ENCODE measurements at places on chromosomes 2 and 18.

DNA sequence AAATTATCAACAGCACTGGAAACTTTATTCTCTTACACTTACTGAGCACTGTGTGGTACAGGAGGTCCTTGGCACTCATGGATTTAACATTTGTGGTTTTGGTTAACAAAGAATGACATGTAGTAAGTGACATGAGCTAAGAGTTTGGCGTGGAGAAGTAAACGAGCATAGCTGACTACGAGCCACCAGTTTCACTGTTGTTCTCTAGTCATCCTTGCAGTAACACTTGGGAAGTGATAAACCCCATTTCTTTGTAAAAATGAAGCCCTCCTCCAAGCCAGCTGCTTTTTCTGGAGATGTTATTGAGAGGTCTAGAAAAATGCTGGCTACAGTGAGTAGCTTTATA, 32.7 kb downstream of the QPCT start:
- peak; percentile 60 for DNase-seq

DNA sequence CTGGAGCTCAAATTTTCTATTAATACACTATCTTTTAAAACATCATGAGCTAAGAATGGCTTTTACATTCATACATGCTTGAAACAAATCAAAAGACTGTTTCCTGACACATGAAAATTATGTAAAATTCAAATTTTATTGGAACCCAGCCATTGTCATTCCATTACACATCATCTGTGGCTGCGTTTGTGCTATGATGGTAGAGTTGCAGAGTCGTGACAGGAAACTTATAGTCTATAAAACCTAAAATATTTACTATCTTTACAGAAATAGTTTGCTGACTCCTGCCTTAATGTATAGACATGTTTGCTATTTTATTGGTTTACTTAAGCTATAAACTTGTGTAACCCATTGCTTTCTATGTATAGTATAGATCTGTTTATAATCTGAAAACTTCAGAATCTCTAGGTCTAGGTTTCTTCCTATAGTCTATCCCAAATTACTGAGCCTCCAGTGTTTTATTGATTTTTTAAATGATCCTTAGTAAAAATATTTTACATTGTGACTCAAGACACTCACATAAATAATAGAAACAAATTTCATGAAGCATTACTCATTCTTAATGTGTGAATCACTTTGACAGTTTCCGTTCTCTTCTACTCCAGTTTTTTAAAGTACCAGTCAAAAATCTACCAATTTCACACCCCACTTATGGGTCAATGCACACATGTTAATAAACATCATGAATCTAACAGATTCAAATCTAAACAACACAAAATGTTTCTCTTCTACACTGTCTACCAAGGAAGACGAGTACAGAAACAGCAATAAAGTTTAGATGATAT, 26.4 kb upstream of the MRPL19 start:
- DNase-seq = peak; percentile 75

GRCh38 chr2:174878537-174879147, 114.4 kb upstream of the CHRNA1 start:
- DNase-seq = peak; percentile 55

GRCh38 chr18:12883684-12884405, at the start of gene PTPN2:
Gene PTPN2, minus strand, starts transcription at chr18:12884237. Its CDS starts 96 bp downstream, at chr18:12884141.
- DNase-seq = peak; percentile 97

DNA sequence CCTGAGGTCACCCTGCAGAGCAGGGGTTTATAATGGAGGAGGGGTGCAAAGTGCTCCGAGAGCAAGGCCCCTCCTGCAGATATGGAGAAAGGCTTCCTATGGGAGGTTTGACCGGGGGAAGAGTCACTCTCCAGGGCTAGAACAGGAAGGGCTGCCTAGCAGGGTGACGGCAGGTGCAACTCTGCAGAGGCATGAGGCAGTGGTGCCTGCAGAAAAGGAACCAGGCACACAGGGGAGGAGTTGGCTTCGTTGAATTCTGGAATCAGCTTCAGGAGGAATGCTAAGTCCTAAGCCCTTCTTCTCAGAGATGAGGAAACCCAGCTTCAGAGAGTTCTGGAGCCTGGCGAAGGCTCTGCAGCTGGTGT, 17.5 kb upstream of the HPCAL1 start:
- DNase-seq = no peak

Data from ELR (cell line).